Esophagus squamous epithelium (tissue), 5 donors: ENCODE measurements at places on chromosomes 4 and X. TPM values are rescaled to one million over a fixed set of nuclear protein-coding genes. Genes with fewer than 3 reads are reported as not detected.

Gene HHIP
- total RNA-seq, result not detected

GRCh38 chrX:47587906-47588735, 5.9 kb downstream of the TIMP1 start:
- H3K27me3 ChIP-seq, result no peaks in the 10 kb centered on the region
- H3K4me3 ChIP-seq, result no peak overlapping the region
- H3K4me1 ChIP-seq, result peaks cover 11% of the 10 kb centered on the region
- H3K27ac ChIP-seq, result no peak overlapping the region

- no peaks in the 10 kb centered on the region for H3K27me3 ChIP-seq
- no peak for DNase-seq
- H3K27ac ChIP-seq, result no peak overlapping the region
- no peak overlapping the region for H3K4me3 ChIP-seq
- H3K36me3 ChIP-seq, result no peaks in the 10 kb centered on the region
- no peaks in the 10 kb centered on the region for H3K4me1 ChIP-seq
These were observed 57.5 kb downstream of the MTM1 start for GRCh38 chrX:150625875-150626274.

DNA sequence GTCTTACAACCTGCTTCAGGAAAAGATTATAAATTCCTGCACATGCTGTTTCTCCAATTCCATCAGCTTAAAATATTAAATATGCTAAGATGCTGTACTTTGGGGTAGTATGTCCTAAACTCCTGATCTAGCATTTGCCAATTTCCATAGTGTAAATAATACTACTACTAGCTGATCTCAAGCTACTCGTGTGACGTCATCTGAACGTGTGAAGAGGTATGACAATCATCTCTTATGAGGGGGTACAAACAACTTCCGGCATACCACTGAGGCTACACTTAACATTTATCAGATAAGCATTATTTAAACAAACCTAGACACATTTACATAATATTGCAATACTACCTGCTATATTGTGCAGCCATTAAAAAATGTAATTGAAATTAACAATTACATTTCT, 52.4 kb upstream of the APELA start:
- no peaks in the 10 kb centered on the region for H3K4me1 ChIP-seq
- H3K36me3 ChIP-seq, result no peaks in the 10 kb centered on the region
- no peaks in the 10 kb centered on the region for H3K27me3 ChIP-seq

- no peak overlapping the region for H3K4me3 ChIP-seq
- H3K36me3 ChIP-seq, result no peaks in the 10 kb centered on the region
- no peak overlapping the region for H3K27ac ChIP-seq
- H3K27me3 ChIP-seq, result no peaks in the 10 kb centered on the region
- peaks cover 2% of the 10 kb centered on the region for H3K4me1 ChIP-seq
These were observed 73.0 kb upstream of the NFKB1 start for GRCh38 chr4:102428122-102428521.

GRCh38 chrX:113947548-113947947, 636.3 kb upstream of the HTR2C start:
- H3K4me1 ChIP-seq, result no peaks in the 10 kb centered on the region
- no peaks in the 10 kb centered on the region for H3K36me3 ChIP-seq
- no peak overlapping the region for H3K4me3 ChIP-seq
- H3K27me3 ChIP-seq, result no peaks in the 10 kb centered on the region
- no peak for DNase-seq

DNA sequence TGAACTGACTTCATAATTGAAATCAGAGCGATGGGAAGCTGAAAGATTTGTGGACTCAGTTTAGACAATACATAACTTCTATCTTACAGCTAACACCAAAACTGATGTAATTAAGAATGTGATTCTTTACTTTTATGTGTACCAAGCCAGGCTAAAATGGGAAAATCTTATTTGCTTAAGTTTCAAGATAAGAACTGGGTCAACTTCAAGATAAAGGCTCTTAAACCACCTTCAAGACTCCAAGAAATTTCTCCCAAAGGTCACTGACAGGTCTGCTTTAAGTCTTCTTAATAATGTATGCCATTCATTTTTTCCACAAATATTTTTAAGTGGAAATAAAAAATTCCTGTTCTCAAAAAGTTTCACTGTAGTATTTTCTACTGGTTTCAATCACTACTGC, 55.5 kb downstream of the DDX60 start:
- H3K36me3 ChIP-seq, result no peaks in the 10 kb centered on the region
- H3K4me1 ChIP-seq, result no peaks in the 10 kb centered on the region
- H3K4me3 ChIP-seq, result no peak overlapping the region
- no peak overlapping the region for H3K27ac ChIP-seq

Gene PABPC1L2A
- not detected for total RNA-seq

DNA sequence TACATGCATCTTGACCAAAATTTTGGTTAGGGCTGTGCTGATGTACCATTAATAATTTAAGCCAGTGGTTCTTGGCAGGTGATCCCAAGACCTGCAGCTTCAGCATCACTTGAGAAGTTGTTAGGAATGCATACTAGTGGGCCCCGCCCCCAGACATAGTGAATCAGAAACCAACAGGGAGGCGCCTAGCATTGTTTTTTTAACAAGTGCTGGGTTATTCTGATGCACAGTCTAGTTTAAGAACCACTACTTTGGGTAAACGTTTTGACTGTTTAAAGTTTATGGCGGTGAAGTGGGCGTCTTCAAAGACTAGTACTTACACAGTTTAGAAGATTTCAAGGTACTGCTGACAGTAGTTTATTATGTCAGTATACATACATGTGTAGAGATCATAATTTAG, 23.6 kb downstream of the FAM199X start:
- H3K4me1 ChIP-seq, result no peaks in the 10 kb centered on the region
- no peak for DNase-seq
- H3K27me3 ChIP-seq, result no peaks in the 10 kb centered on the region
- no peaks in the 10 kb centered on the region for H3K36me3 ChIP-seq

Gene RADX
- total RNA-seq, result 2.1 TPM

GRCh38 chr4:88758264-88758663, 60.6 kb upstream of the NAP1L5 start:
- peaks cover 18% of the 10 kb centered on the region for H3K4me1 ChIP-seq
- DNase-seq, result no peak
- no peaks in the 10 kb centered on the region for H3K27me3 ChIP-seq
- H3K36me3 ChIP-seq, result no peaks in the 10 kb centered on the region

DNA sequence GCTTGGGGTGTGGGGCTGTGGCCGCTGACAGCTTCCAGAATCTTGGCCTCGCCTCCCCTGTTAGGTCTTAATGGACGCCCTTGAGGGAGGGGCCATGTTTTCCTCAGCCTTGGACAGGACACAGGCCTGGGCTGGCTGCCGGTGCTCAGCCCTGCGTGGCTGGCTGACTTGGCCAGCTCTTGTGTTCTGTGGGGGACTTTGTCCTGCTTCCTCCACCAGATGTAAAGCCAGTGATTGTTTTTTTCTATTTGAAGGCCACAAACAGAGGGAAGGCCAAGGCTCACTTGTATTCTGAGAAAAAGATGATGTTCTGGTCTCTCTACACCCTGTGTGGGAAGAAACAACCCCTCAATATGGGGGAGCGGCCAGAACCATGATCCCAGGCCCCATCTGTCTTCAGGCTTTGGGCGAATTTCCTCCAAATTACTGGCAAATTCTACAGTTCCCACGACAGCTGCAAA, 71.3 kb downstream of the HTRA3 start:
- no peaks in the 10 kb centered on the region for H3K27me3 ChIP-seq
- peaks cover 27% of the 10 kb centered on the region for H3K4me1 ChIP-seq
- H3K27ac ChIP-seq, result peak overlapping the region; percentile 64
- H3K4me3 ChIP-seq, result no peak overlapping the region

GRCh38 chr4:42296196-42296595, 101.1 kb upstream of the SHISA3 start:
- no peak overlapping the region for H3K27ac ChIP-seq
- no peaks in the 10 kb centered on the region for H3K4me1 ChIP-seq
- no peak for DNase-seq
- no peak overlapping the region for H3K4me3 ChIP-seq
- H3K36me3 ChIP-seq, result no peaks in the 10 kb centered on the region

DNA sequence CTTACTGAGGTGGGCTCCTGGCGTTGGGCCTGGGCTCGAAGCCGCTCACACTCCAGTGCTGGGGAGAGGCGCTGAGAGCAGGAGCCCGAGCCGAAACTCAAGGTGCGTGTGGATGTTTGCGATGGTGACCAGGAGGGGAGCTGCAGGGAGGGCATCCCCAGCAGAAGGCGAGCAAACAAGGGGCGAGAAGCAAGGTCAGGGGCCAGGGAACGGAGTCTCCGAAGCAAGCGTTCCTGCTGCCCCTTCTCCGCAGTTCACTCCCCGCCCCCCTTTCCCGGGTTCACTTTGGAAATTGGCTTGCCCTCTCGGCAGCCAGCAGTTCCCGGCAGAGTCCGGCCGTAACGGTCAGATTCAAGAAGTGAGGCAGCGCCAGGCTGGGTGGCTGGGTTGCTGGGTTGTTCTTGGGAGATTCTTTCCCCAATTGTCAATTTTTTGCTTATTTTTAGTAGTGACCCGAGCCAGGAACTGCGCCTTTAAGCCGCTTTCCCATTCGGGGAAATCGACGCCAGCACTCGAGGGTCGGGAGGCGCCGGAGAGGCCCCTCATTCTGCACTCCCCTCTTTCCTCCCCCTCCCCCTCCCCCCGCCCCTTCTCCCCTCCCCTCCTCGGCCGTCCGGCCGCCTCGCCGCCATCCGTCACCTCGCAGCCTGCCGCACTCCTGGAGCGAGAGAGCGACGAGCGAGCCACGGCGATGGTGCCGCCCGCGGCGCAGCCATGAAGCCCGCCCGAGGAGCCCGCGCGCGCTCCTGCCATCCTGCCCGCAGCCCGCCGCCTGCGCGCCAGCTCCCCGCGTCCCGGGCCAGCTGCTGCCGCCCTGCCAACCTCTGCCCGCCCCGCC, at the start of gene FRMPD3:
Gene FRMPD3 (plus strand): TSS at position 655 of the 838 bp plus-strand sequence. CDS start 76,937 bp downstream, outside the sequence.
- peak within 1 kb of the TSS; percentile 27 for H3K4me3 ChIP-seq
- H3K27me3 ChIP-seq, result no peaks in the 10 kb centered on the region
- DNase-seq, result no peak
- no peaks in the 10 kb centered on the region for H3K36me3 ChIP-seq
- H3K4me1 ChIP-seq, result peaks cover 3% of the 10 kb centered on the region

GRCh38 chr4:39730072-39730471, 32.1 kb downstream of the UBE2K start:
- no peak for DNase-seq
- peak overlapping the region; percentile 19 for H3K27ac ChIP-seq
- no peak overlapping the region for H3K4me3 ChIP-seq
- H3K36me3 ChIP-seq, result peaks cover 21% of the 10 kb centered on the region

GRCh38 chr4:128924951-128925350, 115.5 kb downstream of the JADE1 start:
- no peak overlapping the region for H3K4me3 ChIP-seq
- no peak overlapping the region for H3K27ac ChIP-seq
- no peaks in the 10 kb centered on the region for H3K27me3 ChIP-seq
- no peaks in the 10 kb centered on the region for H3K36me3 ChIP-seq

DNA sequence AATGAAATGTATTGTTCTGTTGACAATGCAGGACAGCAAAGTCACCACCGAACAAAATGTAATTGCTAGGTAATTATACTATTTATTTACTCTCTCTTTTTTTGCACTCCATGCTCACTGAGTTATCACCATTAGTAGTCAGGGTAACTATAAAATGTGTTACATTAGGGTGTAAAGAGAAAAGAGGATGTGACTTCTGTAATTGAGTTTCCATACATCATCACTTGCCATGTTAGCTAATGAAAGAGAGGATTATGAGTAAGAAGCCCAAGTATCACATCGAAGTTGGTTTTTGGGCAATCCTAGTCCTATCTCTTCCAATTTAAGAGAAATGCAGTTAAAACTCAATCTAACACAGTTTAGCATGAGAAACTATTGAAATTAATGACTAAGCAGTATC, 7.6 kb downstream of the ZXDA start:
- no peaks in the 10 kb centered on the region for H3K36me3 ChIP-seq
- H3K27me3 ChIP-seq, result no peaks in the 10 kb centered on the region
- DNase-seq, result no peak
- H3K4me3 ChIP-seq, result no peak overlapping the region
